ENCODE measurements at places on chromosomes 1 and 21.

- no peak overlapping the region for H3K27ac ChIP-seq
- no peaks in the 10 kb centered on the region for H3K4me1 ChIP-seq
- DNase-seq, result no peak
- no peak overlapping the region for H3K4me3 ChIP-seq
- no peaks in the 10 kb centered on the region for H3K27me3 ChIP-seq
- no peaks in the 10 kb centered on the region for H3K36me3 ChIP-seq
These were observed 248.0 kb downstream of the S1PR1 start for GRCh38 chr1:101484689-101485338.

DNA sequence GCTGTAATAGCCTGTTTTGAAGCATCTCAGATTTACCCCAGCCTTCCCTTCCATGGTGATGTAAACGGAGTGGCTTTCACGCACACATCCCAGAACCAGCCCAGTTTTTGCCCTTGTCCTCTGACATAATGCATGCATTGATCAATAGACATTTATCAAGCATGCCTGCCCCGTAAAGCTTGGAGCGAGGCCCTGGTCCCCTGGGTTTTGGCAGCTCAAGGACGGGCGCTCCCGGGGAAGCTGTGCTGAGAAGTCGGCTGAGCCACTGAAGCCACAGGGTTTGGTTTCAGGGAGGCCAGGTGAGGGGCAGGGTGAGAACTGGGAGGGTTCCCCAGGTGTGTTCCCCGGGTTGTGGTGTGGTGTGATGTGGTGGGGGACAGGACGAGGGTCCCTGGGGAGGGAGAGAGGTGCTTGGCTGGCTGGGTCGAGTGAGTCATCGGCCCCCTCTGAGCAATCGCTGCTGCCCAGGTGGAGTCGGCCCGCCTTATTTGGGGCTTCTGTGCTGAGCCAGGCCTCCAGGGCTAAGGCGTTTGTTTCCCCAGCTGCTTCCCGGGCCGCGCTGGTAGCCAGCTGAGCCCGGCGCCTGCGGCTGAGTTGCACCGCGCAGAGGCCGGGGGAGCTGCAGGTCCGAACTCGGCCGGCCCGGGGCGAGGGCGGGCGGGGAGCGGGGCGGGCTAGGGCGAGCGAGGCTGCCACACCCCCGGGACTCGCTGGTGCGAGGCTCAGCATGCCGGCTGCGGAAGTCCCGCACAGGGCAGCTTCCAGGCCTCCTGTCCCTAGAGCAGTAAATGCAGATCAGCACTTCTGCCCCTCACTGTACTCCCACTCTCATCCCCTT is 23.6 kb downstream of the ATP2B4 start:
- peak; percentile 95 for DNase-seq
- H3K4me1 ChIP-seq, result peaks cover 4% of the 10 kb centered on the region
- H3K27ac ChIP-seq, result peak overlapping the region; percentile 24
- H3K36me3 ChIP-seq, result no peaks in the 10 kb centered on the region

GRCh38 chr1:24186993-24187790 is at the start of gene IFNLR1:
TSS of gene IFNLR1 (minus strand) at chr1:24187289. CDS start at chr1:24187248, 41 bp downstream.
- H3K4me1 ChIP-seq, result no peaks in the 10 kb centered on the region
- no peaks in the 10 kb centered on the region for H3K27me3 ChIP-seq
- H3K36me3 ChIP-seq, result no peaks in the 10 kb centered on the region
- peak within 1 kb of the TSS; percentile 79 for H3K4me3 ChIP-seq

GRCh38 chr1:24319312-24319863 is at the start of gene GRHL3:
TSS of gene GRHL3 (plus strand) at chr1:24319357. CDS start at chr1:24319552, 195 bp downstream.
- DNase-seq, result peak; percentile 89
- no peaks in the 10 kb centered on the region for H3K36me3 ChIP-seq
- peaks cover 15% of the 10 kb centered on the region for H3K4me1 ChIP-seq
- peak within 1 kb of the TSS; percentile 33 for H3K27ac ChIP-seq

DNA sequence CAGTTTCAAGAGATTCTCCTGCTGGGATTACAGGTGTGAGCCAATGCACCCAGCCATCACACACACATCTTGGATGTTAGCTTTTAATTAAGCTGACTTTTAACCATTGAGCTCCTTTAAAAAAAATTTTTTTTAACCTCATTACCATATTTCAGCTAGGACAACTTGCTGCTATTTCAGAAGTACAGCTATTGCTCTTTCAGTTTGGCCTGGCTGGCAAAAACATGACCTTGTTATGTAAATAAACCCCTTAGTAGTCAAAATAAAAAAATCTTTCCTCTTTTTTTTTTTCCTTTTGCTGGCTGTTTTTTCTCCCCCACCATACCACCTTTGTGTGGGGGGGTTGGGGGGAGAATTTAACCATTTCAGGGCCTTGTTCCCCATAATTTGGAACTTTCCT is 49.9 kb downstream of the ZMYM1 start:
- no peaks in the 10 kb centered on the region for H3K4me1 ChIP-seq
- H3K27me3 ChIP-seq, result no peaks in the 10 kb centered on the region
- H3K36me3 ChIP-seq, result no peaks in the 10 kb centered on the region
- H3K27ac ChIP-seq, result no peak overlapping the region
- no peak for DNase-seq

DNA sequence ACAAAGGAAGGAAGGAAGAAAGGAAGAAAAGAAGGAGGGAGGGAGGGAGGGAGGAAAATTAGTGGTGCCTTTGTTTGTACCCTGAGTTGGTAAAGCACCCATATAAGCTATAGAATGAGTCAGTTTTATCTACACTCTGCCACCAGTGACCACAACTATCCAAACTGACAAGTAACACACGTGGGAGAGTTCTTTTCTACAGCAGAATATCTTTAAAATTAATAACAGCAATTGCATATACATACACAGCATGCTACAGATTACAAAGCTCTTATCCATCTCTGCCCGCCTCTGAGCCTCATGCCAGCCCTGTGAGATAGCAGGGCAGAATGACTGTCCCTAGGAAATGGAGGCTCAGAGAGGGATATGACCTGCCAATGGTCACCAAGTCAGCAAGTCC is 20.3 kb downstream of the CDCP2 start:
- H3K4me3 ChIP-seq, result no peak overlapping the region
- no peaks in the 10 kb centered on the region for H3K36me3 ChIP-seq
- H3K4me1 ChIP-seq, result peaks cover 9% of the 10 kb centered on the region
- H3K27me3 ChIP-seq, result no peaks in the 10 kb centered on the region
- no peak overlapping the region for H3K27ac ChIP-seq
- DNase-seq, result no peak

DNA sequence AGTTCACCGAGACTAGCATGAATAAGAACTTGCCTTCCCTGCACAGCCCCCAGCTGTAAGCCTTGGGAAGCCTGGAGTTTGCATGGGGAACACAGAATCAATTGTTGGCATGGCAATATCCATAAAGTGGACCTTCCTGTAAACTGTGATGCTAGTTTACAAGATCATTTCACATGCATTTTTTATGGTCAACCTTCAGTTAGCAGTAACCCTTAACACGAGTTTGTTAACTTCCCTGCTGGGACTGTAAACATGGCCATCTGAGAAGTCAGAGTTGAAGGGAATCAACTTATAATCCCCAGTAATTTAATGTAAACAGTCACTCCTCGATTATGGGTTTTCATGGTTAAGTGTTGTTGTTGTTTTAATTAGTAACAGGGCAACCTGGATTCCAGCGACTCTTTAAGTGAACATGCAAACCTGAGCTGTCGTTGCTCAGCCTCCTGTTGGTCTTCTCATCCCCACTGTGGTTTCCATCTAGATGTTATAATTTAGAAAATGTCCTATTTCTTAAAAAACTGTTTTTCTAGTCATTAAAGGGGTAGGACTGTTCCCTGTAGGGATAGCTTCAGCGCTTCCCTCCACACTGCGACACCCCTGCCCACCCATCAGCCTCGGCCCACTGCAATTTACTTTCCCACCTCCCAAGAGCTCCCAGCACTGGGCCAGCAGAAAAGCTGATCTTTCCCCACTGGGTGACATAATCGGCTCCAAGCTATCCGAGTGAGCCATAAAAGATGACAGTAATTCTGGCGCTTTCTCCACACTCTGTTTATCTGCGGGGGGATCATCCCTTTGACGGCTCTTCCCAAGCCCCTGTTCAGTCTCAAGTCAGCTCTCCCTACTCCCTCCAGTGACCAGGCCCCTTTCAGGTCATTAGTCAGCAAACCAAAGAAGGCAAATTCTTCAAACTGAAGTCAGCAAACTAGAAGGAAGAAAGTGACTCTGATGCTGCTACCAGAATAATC is 107.6 kb upstream of the IPO9 start:
- no peak overlapping the region for H3K27ac ChIP-seq
- DNase-seq, result peak; percentile 61
- no peaks in the 10 kb centered on the region for H3K36me3 ChIP-seq
- H3K4me1 ChIP-seq, result peaks cover 21% of the 10 kb centered on the region
- H3K4me3 ChIP-seq, result no peak overlapping the region
- H3K27me3 ChIP-seq, result no peaks in the 10 kb centered on the region

- H3K27ac ChIP-seq, result no peak overlapping the region
- no peaks in the 10 kb centered on the region for H3K36me3 ChIP-seq
- H3K27me3 ChIP-seq, result no peaks in the 10 kb centered on the region
- H3K4me3 ChIP-seq, result no peak overlapping the region
These were observed 338.0 kb downstream of the MATN1 start for GRCh38 chr1:30385246-30385995.

GRCh38 chr1:109259674-109260557 is 10.6 kb downstream of the CELSR2 start:
- H3K27ac ChIP-seq, result no peak overlapping the region
- DNase-seq, result peak; percentile 73
- H3K4me3 ChIP-seq, result no peak overlapping the region
- H3K27me3 ChIP-seq, result no peaks in the 10 kb centered on the region

- no peaks in the 10 kb centered on the region for H3K36me3 ChIP-seq
- no peak overlapping the region for H3K27ac ChIP-seq
- H3K4me1 ChIP-seq, result no peaks in the 10 kb centered on the region
- no peaks in the 10 kb centered on the region for H3K27me3 ChIP-seq
- DNase-seq, result no peak
- no peak overlapping the region for H3K4me3 ChIP-seq
These were observed 78.5 kb downstream of the HLCS start for GRCh38 chr21:36887963-36888362.

DNA sequence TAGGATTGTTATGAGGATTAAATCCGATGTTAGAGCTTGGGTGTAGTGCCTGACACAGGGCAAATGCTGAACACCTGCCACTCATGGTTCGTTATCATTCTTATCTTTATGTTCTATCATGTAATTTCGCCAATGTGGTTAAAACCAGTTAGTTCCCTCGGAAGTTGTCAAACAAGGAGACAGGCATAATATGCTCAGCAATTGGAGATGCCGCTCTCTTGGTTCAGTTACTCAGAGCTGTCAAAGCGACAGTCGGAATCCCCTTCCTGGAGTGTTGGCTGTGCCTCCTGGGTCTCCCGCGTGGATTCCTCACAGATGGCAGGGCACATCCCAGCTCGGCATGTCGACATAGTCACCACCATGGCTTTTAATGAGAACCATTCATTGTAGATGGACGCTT is 192.2 kb downstream of the ROR1 start:
- H3K36me3 ChIP-seq, result no peaks in the 10 kb centered on the region
- H3K4me3 ChIP-seq, result no peak overlapping the region
- H3K27me3 ChIP-seq, result no peaks in the 10 kb centered on the region
- H3K27ac ChIP-seq, result no peak overlapping the region
- DNase-seq, result no peak

DNA sequence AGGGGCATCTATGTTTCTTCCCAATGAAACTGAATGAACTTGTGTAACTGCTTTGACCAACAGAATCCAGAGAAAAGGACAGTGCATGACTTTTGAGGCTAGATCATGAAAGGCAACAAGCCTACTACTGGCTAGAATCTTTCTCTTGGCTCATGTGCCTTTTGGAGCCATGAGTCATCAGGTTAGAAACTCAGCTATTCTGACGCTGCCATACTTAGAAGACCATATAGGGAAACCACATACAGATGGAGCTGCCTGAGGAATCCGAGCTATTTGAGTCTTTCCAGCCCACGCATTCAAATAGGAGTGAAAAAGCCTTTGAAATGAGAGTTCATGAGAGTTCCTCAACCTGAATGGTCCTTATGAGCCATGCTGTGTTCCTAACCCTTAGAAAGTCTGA is 738.5 kb upstream of the CHRM3 start:
- DNase-seq, result peak; percentile 98
- no peak overlapping the region for H3K27ac ChIP-seq
- no peaks in the 10 kb centered on the region for H3K36me3 ChIP-seq
- no peaks in the 10 kb centered on the region for H3K4me1 ChIP-seq

DNA sequence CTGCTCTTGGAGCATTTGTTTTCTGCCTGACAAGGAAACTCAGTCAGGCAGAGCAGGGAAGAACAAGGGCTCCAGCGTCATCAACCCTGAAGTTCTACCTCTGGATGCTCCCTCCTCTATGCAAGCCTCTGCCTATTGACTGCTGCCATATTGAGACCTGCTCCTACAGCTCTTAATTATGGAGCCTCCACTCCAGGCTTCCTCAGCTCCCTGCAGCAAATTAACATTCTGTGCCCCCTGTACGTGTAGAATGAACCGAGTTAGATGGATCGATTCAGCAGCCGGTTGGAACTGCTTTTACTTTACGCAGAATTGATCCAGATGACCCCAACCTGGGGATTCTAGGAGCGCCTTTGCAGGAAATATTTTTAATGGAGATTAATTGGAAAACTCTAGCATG is 68.7 kb downstream of the KIRREL1 start:
- H3K4me3 ChIP-seq, result no peak overlapping the region
- H3K36me3 ChIP-seq, result no peaks in the 10 kb centered on the region
- H3K27ac ChIP-seq, result no peak overlapping the region

- no peak overlapping the region for H3K4me3 ChIP-seq
- no peaks in the 10 kb centered on the region for H3K36me3 ChIP-seq
- H3K27ac ChIP-seq, result no peak overlapping the region
- no peak for DNase-seq
These were observed 10.1 kb upstream of the GSTM3 start for GRCh38 chr1:109750920-109751319.

DNA sequence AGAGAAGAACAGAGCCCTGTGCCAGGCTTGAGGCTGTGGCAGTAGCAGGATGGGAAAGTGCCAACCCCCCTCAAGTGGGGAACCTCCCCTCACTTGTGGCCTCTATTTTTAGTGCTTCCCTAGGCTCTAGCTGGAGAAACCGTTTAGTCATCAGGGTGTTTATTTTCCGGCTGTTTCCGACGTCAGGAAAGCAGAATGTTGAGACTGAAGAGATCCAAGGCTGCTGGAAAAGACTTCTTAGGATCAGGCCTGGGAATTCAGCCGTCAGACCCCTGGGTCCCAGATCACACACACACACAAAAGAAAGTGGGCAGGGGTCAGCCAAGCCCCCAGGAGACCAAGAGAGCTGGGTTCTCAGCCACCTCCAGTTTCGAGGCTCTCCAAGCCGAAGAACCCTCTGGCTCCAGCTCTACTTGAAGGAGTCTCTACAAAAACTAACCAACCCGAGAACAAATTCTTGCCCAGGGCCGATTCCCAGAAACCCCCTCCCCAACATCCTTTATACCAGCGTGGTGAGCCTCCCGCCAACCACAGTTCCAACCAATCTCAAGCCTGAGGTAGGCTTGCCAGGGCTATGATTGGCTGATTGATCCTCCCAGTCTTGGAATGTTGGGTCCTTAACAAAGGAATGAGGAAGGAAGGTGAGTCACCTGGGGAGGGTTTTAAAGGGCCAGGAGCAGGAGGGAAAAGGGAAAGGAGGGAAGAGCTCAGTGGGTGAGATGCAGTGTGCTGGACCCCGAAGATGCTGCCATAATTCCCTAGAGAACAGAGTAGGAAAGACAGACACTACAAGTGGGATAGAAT is 2.5 kb upstream of the MEF2D start:
- H3K4me3 ChIP-seq, result no peak overlapping the region
- H3K4me1 ChIP-seq, result peaks cover 24% of the 10 kb centered on the region
- DNase-seq, result peak; percentile 99
- H3K36me3 ChIP-seq, result no peaks in the 10 kb centered on the region
- H3K27me3 ChIP-seq, result no peaks in the 10 kb centered on the region

Data from mesendoderm (in vitro differentiated cells).